ENCODE measurements at places on chromosomes 13 and 19.

DNA sequence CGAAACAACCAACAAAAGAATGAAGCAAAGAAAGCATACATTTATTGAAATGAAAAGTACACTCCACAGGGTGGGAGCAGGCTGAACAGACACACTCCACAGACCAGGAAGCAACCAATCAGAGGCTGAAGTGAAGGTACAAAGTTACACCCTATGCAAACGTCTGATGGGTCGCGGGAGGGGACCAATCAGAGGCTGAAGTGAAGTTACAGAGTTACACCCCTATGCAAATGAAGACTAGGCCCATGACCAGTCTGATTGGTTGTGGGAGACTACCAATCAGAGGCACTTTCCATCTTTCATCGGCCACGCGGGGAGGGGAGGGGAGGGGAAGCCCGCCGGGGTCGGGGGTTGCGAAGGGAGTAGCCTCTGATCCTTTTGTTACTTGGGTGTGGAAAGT lies 12.4 kb upstream of the FBL start:
- no peak for ATAC-seq
- H3K36me3 ChIP-seq = no peaks in the 10 kb centered on the region
- no peak overlapping the region for H3K27ac ChIP-seq
- no peak overlapping the region for H3K4me3 ChIP-seq
- H3K4me1 ChIP-seq = no peaks in the 10 kb centered on the region

DNA sequence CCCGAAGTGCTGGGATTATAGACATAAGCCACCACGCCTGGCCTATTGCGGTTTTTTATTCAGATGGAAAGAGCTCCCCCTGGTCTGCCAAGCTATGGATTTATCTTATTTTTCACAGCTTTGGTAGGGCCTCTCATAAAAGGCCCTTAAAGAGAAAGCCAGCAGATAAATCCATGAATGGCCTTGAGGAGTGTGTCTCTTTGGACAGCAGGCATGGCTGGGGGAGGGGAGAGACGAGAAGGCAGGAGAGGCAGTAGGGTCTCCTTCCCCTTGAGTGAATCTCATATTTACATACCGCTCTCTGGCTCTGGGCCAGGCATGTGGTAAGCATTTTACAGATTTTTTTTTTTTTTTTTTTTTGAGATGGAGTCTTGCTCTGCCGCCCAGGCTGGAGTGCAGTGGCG lies 25.2 kb downstream of the MARK4 start:
- H3K27me3 ChIP-seq = no peaks in the 10 kb centered on the region
- no peak overlapping the region for H3K27ac ChIP-seq
- no peaks in the 10 kb centered on the region for H3K4me1 ChIP-seq
- no peak overlapping the region for H3K4me3 ChIP-seq

- peaks cover 43% of the 10 kb centered on the region for H3K36me3 ChIP-seq
- H3K27me3 ChIP-seq = no peaks in the 10 kb centered on the region
- H3K4me3 ChIP-seq = no peak overlapping the region
- ATAC-seq = no peak
These were observed 3.1 kb upstream of the NEK3 start for GRCh38 chr13:52162279-52163101.

DNA sequence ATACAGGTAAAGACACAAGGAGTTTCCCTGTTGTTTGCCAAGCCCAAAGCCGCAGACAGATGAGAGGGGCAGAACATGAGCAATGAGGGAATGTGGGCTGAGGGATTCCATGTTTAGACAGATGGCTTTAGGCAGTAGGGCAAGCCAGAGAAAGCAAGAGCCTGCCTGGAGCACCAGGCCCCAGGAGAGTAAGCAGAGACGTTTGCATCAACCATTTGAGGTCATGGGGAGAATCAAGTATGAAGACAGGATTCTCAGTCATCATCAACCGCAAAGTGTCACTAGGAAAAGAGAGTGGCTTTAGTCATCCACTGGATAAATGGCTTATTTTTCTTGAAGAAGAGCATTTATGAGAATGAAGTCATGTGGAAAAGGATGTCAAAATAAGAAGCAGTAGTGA lies 184.7 kb downstream of the COG6 start:
- no peaks in the 10 kb centered on the region for H3K36me3 ChIP-seq
- H3K4me1 ChIP-seq = no peaks in the 10 kb centered on the region
- H3K27me3 ChIP-seq = peaks cover 9% of the 10 kb centered on the region
- H3K27ac ChIP-seq = no peak overlapping the region

DNA sequence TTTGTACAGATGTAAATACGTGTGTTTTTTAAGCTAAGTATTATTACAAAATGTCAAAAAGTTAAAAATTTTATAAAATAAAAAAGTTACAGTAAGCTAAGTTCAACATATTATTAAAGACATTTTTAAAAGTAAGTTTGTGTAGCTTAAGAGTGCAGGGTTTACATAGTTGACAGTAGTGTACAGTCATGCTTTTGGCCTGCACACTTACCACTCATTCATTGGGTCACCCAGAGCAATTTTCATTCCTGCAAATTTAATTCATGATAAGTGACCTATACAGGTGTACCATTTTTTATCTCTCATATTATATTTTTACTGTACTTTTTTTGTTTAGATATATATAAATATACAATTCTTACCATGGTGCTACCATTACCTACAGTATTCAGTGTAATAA lies 769.9 kb upstream of the SLITRK6 start:
- H3K4me1 ChIP-seq = no peaks in the 10 kb centered on the region
- ATAC-seq = no peak
- no peak overlapping the region for H3K4me3 ChIP-seq
- no peaks in the 10 kb centered on the region for H3K27me3 ChIP-seq
- H3K36me3 ChIP-seq = no peaks in the 10 kb centered on the region

- no peaks in the 10 kb centered on the region for H3K4me1 ChIP-seq
- no peaks in the 10 kb centered on the region for H3K36me3 ChIP-seq
- no peak overlapping the region for H3K4me3 ChIP-seq
- H3K27ac ChIP-seq = no peak overlapping the region
- no peak for ATAC-seq
- H3K27me3 ChIP-seq = no peaks in the 10 kb centered on the region
These were observed 676.7 kb upstream of the SPRY2 start for GRCh38 chr13:81017513-81018152.

- no peak overlapping the region for H3K27ac ChIP-seq
- H3K27me3 ChIP-seq = no peaks in the 10 kb centered on the region
- ATAC-seq = no peak
- peaks cover 22% of the 10 kb centered on the region for H3K36me3 ChIP-seq
- H3K4me1 ChIP-seq = no peaks in the 10 kb centered on the region
- no peak overlapping the region for H3K4me3 ChIP-seq
These were observed 87.8 kb downstream of the LMO7 start for GRCh38 chr13:75723901-75724300.

GRCh38 chr19:33604651-33605050 lies 17.1 kb upstream of the CHST8 start:
- no peaks in the 10 kb centered on the region for H3K27me3 ChIP-seq
- no peaks in the 10 kb centered on the region for H3K4me1 ChIP-seq
- ATAC-seq = no peak
- no peak overlapping the region for H3K27ac ChIP-seq
- H3K36me3 ChIP-seq = no peaks in the 10 kb centered on the region
- no peak overlapping the region for H3K4me3 ChIP-seq

DNA sequence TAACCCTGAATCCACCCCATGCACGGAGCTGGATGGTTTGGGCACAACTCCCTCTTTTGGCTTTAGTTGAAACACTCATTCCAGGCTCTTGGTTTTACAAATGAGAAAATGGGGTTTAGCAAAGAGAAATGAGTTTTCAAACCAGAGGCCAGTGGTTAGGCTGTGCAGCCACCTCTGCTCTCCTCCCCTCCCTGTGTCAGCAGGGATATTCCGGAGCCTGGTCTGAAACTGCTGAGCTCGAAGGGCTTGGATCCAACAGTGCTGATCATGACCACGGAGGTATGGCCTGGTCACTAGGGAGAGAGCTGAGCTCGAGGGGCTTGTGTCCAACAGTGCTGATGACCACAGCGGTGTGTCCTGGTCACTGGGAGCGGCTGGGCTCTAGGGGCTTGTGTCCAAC lies 41.5 kb downstream of the ZNF787 start:
- no peaks in the 10 kb centered on the region for H3K27me3 ChIP-seq
- no peak overlapping the region for H3K4me3 ChIP-seq
- H3K4me1 ChIP-seq = peaks cover 22% of the 10 kb centered on the region
- no peaks in the 10 kb centered on the region for H3K36me3 ChIP-seq
- ATAC-seq = no peak

DNA sequence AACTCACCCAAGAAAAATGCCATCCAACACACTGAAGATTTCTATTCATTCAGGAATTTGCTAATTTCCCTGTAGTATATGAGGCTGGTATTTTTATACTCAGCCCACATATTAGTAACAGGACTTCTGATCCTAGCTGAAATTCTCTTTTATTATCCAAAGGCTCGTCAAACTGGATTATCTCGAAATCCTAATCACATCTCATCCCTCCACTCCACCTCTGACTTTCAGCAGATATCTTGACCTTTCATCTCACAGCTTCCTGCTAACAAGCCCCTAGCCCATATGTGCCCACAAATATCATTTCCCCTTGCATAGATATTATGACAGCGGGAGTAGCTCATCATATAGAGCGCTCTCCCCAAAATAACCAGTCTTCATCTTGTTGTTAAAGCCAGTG lies 279.7 kb downstream of the FGF14 start:
- H3K27ac ChIP-seq = no peak overlapping the region
- H3K4me1 ChIP-seq = no peaks in the 10 kb centered on the region
- no peaks in the 10 kb centered on the region for H3K27me3 ChIP-seq

DNA sequence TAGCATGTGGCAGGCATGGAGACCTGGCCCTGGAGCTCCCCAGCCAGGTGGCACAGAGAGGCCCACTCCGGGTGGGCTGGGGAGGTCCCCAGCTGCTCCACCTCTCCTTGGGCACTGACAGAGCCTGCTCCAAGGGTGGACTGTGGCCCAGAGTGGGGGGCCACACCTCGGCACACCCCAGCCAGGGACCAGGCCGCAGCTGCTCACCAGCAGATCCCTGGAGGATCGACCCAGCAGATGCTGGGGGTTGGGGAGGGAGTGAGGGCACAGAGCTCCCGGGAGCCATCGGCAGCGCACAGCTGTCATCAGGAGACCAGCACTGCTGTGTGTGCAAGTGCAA lies 72.0 kb upstream of the KCTD15 start:
- H3K36me3 ChIP-seq = no peaks in the 10 kb centered on the region
- H3K4me1 ChIP-seq = no peaks in the 10 kb centered on the region
- H3K27me3 ChIP-seq = peaks cover 46% of the 10 kb centered on the region
- no peak for ATAC-seq

- H3K27ac ChIP-seq = no peak overlapping the region
- peaks cover 5% of the 10 kb centered on the region for H3K4me1 ChIP-seq
- no peaks in the 10 kb centered on the region for H3K36me3 ChIP-seq
- no peak for ATAC-seq
These were observed 31.3 kb upstream of the FGF9 start for GRCh38 chr13:21639561-21639960.

DNA sequence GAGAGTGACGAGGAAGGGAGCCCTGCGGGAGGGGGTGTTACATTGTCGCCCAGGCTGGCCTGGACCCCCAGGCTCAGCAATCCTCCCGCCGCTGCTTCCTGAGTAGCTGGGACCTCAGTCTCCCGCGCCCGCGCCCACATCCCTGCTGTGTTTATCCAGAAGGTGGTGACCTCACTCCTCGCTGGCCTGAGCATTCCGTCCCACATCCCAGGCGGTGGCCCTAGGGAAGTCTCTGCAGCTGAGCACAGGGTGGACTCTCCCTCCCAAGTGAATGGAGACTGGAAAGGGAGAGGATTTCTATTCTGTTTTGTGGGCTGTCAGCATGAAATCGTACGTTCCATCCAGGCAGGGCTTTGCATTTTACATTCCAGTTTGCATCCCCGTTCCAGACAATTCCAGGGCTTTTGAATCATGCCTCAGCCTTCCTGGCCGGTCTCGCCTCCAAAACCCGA lies 401 bp upstream of the ZNF765 start:
- H3K36me3 ChIP-seq = peaks cover 20% of the 10 kb centered on the region
- peak overlapping the region; percentile 90 for H3K27ac ChIP-seq
- no peak for ATAC-seq
- no peaks in the 10 kb centered on the region for H3K27me3 ChIP-seq

DNA sequence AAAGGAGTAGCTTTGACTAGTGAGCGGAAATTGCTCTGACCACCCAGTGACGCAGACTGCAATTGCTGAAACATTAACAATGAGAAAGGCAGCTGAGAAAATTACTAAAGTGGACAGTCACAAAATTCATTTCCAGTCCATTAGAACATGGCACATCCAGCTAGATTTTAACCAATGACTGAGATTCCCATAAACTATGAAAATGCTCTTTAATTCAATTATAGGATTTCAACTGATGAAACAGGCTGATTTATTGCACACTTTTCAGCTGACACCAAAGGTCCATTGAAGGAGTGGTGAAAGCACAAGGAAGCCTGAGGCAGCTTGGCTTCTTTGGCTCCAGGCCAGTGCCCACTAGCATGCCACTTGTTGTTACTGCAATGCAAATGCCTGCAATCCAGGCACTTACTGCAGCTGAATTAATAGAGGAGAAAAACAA lies 933.4 kb downstream of the SLITRK6 start:
- no peaks in the 10 kb centered on the region for H3K36me3 ChIP-seq
- H3K27me3 ChIP-seq = no peaks in the 10 kb centered on the region
- no peaks in the 10 kb centered on the region for H3K4me1 ChIP-seq
- H3K4me3 ChIP-seq = no peak overlapping the region

DNA sequence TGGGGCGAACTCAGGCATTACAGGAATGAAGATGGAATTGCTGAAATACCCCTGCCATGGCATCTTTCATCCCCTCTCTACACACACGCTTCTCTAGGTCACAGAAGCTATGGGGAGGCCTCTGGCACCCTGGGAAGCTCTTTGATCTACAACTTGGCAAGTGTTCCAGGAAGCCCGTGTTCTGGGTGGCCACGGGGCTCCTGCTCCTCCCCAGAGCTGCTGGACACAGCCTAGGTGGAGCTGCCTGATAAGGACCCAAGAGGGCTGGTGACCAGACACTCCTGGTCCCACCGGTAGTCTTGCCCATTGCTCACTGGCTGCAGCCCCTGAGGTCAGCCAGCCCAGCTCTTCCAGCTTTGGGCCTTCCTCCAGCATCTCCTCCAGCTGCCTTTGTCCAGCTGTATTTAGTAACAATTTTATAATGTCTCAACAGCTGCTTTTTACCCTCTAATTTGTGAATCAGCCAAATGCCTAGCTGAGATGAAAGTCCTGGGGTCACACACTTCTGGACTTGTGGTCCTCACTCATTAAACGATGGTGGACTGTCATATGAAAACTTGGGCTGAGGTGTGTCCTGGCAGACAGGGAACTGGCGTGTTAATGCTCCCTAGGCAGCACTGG lies 72.8 kb upstream of the SPATA13 start:
- peaks cover 19% of the 10 kb centered on the region for H3K27me3 ChIP-seq
- H3K27ac ChIP-seq = no peak overlapping the region
- no peak for ATAC-seq
- no peaks in the 10 kb centered on the region for H3K36me3 ChIP-seq
- H3K4me1 ChIP-seq = no peaks in the 10 kb centered on the region

- H3K27ac ChIP-seq = peak overlapping the region; percentile 77
- no peaks in the 10 kb centered on the region for H3K27me3 ChIP-seq
- H3K36me3 ChIP-seq = peaks cover 46% of the 10 kb centered on the region
These were observed 3.3 kb upstream of the GPR183 start for GRCh38 chr13:99310382-99311031.
